ENCODE measurements at places on chromosomes 12 and 14.

GRCh38 chr12:43675048-43675904 lies 83.3 kb downstream of the PUS7L start:
- no peak for DNase-seq

- DNase-seq = no peak
Observed at GRCh38 chr14:104307246-104307626, 168.8 kb downstream of the KIF26A start.

- DNase-seq = no peak
Observed at GRCh38 chr14:97724265-97724731, 927.1 kb downstream of the VRK1 start.

GRCh38 chr14:65478596-65478995 lies 66.1 kb downstream of the FUT8 start:
- no peak for DNase-seq

DNA sequence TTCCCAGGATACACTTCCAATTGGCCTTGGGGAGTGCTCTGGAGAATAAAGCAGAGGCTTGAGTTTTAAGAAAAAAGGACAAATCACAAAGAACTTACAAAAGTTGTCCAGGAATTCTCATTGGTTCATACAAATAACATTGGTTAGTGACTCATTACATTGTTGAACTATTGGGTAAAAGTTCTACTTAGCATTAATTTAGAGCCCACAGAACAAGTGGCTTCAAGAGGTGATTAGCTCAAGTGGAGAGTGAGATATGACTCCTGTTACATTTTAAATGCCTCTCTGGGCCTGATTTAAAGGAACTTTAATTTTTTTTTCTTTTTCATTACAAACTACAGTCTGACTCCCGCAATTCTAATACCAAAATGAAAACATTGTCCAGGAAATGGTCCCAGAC lies 72.9 kb downstream of the ASCL4 start:
- DNase-seq = no peak

DNA sequence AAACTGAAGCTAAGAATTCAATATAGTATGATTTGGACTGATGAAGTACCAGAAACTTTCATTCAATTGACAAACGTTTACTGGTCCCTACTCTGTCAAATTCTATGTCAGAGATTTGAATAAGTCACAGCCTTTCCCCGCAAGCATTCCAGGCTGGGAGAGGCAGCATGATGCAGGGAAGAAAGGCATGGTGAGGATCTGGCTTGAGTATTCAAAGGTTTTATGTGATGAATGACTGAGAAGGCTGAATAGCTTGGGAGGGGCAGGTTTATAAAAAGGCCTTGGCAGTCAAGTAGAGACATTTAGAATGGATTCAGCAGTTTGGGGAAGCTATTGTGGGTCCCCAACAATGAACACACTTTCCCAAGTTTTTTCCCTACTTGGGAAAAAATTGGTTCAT lies 431.8 kb downstream of the DPF3 start:
- no peak for DNase-seq

DNA sequence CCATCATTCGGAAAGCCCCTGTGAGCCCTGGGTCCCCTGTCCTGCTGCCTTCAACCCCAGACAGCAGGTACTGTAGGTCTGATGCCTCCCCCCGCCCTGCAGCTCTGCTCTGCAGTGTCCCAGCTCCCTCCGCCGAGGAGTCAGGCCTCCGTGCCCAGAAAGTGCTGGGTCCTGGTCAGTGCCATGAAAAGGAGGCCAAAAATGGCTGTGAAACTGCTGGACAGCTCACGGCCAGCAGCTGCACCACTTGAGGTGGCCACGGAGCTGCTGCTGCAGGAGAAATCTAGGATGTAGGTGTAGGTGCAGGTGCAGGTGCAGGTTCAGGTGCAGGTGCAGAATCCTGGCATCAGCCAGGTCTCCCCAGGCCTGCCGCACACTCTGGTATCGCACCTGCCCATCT lies 196.1 kb downstream of the SLC15A4 start:
- no peak for DNase-seq

GRCh38 chr14:94770815-94771157 lies 873 bp upstream of the GSC start:
- DNase-seq = no peak

GRCh38 chr12:24797901-24798300 lies 151.0 kb downstream of the BCAT1 start:
- DNase-seq = no peak

DNA sequence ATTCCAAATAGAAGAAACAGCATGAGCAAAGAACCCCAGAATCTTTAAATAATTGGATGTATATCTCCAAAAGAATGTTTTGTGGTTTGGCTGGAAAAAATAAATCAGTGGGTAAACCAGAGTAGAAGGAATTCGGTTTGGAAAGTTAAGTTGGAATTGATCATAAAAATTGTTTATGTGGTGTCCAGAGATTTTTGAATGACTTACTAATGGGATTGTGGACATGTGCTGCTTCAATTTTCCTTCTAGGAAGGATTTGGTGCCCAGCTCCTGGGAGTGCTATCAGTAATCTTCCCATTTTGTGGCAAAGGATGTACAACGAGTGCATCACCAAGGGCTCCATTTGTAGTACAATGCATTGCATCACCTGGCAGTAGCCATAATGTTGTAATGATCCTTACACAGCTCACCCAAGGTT lies 224.8 kb downstream of the SLC16A7 start:
- DNase-seq = no peak

- no peak for DNase-seq
Observed at GRCh38 chr12:87793131-87793530, 236.1 kb downstream of the C12orf50 start.

- no peak for DNase-seq
Observed at GRCh38 chr12:58712976-58713375, 207.3 kb downstream of the LRIG3 start.

DNA sequence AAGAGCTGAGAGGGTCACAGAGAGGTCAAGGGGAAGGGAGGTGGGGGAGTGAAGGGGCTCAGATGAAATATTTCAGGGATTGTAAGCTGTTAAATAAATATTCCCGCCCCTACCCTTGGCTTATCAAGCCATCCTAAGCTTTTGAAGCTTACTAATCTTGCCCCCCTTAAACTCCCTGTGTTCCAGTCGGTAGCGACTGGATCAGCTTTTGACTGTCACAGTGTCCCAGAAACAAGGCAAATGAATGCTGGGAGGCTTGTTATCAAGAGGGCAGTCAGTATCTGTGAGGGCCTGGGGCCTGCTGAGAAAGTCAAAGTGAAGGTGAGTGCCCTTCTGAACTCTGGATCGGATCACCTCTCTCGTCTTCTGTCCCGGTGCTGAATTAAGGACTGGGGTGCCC lies 128.1 kb downstream of the DACT1 start:
- DNase-seq = no peak

- no peak for DNase-seq
Observed at GRCh38 chr14:52678591-52678990, 16.8 kb downstream of the ERO1A start.

GRCh38 chr12:119159844-119160243 lies 18.9 kb upstream of the HSPB8 start:
- DNase-seq = no peak

DNA sequence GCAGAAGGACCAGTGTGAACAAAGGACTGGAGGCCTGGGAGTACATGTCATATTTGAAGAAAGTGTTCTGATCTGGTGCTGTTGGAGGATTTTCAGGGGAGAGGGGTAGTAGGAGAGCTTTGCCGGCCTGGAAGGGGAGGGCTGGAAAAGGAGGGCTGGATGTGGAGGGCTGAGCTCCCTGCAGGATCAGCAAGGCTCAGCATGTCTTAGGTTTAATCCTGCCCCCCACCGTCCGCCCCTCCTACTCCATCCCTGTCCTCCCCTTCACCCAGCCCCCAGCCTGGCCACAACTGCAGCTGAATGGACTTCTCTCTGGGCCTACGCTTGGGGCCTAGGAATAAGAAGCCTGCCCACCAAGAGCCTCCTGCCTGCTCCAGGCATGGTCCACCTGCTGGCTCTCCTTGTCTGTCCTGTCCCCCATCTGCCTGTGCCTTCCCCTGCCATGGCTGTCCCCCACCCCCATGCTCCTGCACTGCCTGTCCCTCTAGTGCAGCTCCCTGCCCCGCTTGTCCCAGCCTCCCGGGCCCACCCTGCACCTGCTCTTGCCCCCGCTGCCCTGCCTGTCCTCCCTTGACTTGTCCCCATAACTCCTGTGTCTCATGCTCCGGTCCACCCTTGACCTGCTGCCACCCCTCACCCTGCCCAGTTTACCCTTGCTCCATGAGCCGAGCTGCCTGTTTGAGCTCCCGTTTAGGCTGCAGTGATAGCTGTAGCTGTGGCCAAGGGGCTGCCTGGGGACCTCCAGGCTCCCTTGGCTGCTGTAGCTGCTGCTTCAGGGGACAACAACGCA lies 9.8 kb upstream of the RARG start:
- DNase-seq = no peak

DNA sequence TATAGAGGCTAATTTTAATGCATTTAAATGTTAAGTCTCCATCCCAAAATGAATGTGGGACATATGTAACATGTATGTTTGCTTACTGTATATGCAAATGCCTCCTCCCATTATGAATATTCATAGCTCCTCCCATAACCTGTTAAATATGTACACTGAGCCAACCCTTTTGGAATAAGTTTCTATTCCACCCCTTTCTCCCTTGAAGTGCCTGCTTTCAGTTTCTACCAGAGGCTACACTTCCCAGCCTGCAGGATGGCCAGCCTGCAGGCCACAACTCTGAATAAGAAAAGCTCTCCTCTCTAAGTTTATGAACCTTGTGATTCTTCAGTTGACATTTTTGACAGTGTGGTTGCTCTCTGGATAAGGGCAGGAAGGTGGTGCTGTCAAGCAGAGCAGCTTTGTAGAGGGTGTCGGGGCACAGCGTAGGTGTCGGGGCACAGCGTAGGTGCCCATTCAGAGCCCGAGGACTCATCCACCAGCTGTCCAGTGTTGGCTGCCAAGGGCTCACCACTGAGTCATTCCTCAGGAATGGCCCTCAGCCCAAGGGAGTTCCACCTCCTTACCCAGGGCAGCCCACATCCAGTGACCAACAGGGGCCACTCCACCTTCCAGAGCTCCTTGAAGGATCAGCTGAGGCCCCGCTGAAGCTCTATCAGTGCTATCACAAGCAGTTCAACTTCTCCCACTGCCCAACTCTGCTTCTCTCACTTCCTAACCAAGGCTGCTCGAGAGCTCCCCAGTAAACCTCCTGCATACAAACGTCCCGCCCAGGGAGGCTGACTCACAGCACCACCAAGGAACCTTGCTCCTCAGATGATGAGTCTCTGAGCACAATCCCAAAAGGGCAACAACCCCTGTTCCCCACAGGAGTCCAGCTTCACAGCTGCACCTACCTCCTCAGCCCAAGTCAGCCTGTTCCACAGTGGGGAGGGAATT lies 31.4 kb downstream of the VWF start:
- DNase-seq = no peak

- DNase-seq = no peak
Observed at GRCh38 chr12:49925433-49926204, 21.9 kb upstream of the FAIM2 start.

GRCh38 chr14:75280291-75280830 lies 1.7 kb downstream of the FOS start:
- DNase-seq = no peak

DNA sequence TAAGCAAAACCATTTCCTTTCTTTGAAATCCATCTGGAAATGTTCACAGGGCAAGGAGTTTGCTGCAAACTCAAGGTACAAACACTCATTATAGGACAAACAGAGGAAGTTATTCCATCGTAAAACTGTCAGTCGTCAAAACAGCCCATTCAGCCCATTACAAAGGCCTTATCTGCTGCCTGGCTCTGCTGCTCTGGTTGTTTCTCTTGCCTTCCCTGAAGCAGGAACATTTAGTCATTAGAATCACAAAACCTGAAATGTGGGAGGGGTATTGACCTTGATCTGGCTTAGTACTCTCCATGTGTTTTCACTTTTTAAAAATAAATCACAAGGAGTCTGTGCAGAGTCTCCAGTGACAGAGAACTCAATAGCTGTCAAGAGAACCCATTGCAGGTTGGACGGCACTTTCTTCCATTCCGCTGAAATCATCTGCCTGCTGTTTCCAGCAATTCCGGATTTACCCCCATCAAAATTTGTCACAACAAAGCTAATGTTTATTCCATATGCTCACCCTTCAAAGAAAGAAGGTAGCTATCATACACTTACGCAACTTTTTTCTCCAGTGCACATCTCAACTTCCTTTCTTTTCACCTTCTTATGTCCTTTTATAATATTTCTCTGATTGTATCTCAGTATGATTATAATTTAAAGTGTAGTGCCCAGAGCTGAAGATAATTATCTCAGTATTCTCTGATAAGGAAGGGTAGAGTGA lies 24.6 kb upstream of the ITPR2 start:
- DNase-seq = no peak

GRCh38 chr14:76769636-76770292 lies 8.5 kb downstream of the VASH1 start:
- no peak for DNase-seq

Measured in neuronal stem cell (in vitro differentiated cells).